ENCODE measurements at places on chromosomes 2 and 18.

- no peak for DNase-seq
Measured at GRCh38 chr2:62972601-62973000, 78.0 kb upstream of the OTX1 start.

DNA sequence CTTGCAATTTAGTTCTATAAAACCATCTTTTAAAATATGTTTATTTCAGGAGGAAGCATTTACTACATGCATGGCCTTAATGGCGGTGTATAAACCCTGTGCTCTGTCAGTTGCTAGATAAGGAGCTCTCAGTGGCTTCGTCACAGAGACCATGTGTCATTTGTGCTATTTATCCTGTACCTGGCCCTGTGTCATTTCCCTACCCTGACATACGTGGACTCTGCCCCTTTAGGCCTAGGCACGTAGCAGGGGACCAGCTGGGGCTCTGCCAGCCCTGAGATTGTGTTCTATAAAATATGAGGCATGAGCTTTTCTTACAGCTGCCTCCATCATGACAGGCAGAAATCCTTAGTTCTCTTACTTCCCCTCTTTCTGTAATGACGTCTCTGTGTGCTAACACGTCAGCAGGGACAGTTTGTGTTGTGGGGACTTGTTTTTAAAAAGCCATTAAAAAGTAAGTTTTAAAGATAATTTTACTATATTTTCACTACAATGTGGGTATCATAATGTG is 88.0 kb downstream of the ITGB1BP1 start:
- DNase-seq, result no peak

DNA sequence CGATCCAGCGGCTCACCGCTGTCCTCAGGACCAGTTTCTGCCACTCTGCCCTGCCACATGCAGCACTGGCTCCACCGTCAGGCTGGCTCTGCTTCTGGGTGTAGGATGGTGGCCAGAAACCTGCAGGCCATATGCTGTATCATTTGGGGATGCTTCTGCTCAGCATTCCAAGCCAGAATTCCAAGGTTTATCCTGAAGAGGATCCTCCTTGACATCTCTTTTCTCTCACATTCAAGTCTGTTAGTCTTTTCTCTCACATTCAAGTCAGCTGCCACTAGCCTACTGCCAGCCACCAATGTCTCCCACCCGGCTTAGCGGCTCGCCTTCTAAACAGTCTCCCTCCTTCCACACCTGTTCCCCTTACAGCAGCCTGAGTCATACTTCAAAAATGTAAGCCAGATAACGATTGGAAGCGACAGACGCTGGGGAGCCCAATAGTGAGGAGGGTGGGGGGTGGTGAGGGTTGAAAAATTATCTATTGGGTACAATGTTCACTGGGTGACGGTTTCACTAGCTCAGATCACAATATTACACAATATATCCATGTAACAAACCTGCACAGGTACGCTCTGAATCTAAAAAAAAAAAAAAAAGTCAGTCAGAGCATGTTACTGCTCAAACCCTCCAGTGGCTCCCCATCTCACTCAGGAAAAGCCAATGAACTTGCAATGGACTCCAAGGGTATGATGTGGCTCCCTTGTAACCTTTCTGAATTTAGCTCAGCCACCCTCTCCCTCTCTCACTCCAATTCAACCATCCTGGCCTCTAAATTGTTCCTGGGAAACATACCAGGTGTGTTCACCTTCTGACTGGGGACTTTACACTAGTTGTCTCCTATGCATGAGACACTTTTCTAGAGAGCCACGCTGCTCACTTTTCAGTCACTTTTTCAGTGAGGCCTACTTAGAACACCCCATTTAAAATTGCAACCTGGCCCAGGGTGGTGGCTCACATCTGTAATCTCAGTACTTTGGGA is 38.8 kb upstream of the SP3 start:
- DNase-seq, result no peak

DNA sequence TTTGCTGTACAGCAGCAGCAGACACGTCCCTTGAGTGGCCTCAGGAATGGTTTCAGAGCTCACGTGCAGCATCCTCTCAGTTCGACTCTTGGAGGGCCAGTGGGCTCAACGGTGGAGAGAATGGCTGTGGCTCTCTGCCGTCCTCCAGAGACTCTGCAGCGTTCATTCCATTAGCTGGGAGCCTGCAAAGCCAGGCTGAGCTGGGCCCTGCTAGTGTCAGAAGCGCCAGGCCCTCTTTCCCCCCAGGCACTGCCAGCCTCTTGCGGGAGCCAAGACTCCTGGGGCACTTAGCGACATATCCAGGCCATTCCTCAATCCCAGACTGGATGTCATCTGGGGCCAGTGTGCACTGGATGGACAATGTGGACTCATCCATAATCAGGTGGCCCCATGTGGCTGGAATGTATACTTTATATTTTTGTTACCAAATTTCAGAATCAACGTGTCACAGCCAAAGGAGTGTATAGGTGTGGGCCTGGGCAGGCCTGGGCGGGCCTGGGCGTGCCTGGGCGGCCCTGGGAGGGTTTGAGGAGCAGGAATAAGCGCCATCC is 125.1 kb upstream of the EPAS1 start:
- DNase-seq, result no peak

DNA sequence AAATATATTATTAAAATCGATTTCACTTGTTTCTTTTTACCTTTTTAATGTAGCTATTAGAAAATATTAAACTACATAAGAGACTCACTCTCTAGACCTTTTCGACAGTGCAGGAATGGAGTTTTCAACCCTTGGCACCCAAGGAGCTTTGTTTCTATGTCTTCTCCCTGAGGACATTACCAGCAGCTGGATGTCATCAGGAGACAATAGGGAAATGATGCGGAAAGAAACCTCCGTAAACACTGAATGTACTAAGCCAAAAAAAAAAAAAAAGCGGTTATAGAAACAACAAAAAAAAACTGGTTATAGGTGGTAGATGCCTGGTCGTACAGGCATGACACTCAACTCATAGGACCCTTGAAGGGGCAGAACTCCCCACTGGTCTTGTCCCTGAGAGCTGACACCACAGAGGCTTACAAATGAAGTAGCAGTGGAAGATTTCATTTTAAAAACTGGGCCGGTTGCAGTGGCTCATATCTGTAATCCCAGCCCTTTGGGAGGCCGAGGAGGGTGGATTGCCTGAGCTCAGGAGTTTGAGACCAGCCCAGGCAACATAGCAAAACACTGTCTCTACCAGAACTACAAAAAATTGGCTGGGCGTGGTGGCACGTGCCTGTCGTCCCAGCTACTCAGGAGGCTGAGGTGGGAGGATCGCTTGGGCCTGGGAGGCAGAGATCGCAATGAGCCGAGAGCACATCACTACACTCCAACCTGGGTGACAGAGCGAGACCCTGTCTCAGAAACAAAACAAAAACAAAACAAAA is 23.8 kb downstream of the THAP4 start:
- DNase-seq, result no peak

DNA sequence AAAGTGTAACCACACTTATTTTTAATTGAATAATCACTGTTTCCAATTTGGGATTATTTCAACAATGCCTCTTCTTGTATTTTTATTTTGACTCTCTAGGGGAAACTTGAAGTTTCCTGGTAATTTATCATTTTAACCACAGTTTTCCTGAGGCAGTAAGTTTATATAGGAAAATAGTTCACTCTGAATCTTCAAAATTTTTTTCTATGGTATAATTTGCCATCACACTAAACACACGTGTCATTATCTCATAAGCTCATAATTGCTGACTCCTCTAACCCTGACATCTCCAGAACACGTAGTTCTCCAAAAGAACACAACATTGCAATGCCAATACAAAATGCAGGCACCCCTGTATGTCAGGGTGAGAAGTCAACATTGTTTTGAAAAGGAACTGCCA is 102.2 kb upstream of the FZD7 start:
- DNase-seq, result no peak

DNA sequence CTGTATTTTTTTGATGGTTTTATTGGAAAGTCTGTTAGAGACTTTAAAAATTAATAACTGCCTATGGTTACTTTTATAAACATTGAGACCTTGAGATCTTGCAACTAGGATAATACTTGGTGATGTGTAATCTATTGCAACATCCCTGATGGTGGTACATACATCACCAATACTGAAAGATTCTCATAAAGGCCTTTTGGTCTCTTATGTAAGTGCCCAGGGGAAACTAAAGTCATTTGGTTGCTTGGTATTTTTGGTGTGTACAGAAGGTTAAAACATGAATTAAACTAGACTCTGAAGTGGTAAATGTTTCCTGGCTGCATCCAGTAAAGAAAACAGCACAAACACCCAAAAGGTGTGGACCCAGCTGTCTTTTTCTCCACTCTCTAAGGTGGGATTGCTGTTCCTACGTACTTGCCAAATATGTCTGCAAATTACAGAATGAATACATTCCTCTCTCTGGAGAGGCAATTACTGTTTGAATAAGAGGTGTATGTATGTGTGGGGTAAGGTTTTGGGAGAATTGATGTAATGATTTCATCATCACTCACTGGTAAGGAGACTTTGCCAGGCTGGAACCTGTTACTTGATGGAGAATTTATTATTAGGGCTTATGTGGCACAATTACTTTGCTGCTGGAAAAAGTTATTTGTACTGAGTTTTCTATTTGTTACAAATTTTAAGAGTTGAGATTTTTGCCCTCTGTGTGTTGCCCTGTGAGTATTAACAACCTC is 3.6 kb downstream of the B3GNT2 start:
- no peak for DNase-seq

Data from activated gamma-delta T cell treated with Interleukin-2 at 50 U/mL for 16 hours (primary cell).